DMS153 (cell line): ENCODE measurements at places on chromosomes 2 and 18.

- no peak for DNase-seq
Observed at GRCh38 chr2:118510807-118511206, 336.6 kb downstream of the EN1 start.

GRCh38 chr2:23757686-23758433, 169.1 kb downstream of the ATAD2B start:
- DNase-seq = no peak

GRCh38 chr2:240353086-240353798, 82.2 kb upstream of the GPC1 start:
- no peak for DNase-seq

- no peak for DNase-seq
Observed at GRCh38 chr18:25495606-25496005, 143.6 kb upstream of the ZNF521 start.

DNA sequence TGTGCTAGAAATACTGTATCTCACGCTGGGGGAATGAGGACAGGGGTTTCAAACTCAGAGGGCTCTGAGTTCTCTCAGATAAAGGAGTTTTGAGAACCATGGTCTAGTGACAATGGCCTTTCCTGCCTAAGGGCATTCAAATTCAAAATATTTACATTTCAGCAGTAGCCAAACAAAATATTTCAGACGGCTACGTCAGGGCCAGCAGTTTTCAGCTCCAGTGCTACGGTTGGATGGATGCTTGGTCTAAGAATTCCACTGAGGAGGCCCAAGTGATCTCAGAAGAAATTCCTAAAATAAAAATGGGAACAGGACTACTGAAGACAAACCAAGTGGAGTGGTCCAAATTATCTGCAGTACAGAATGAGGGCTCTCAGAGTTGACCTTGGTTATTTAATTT, 41.1 kb upstream of the SCG2 start:
- no peak for DNase-seq

DNA sequence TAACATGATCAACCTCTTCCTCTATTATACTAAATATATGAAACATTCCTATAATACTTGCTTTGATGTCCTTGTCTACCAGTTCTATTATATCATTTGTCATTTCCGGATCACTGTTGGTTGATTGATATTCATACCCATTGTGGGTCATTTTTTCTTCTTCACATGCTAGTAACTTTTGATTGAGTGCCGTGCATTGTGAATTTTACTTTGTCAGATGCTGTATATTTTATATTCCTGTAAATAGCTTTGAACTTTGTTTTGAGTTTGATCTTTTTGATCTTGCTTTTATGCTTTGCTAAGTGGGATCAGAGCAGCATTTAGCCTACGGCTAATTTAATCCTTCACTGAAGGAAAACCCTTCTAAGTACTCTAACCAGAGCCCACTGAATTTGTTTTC, 168.9 kb upstream of the RAB6C start:
- no peak for DNase-seq

- no peak for DNase-seq
Observed at GRCh38 chr2:33859176-33859575, 260.1 kb upstream of the FAM98A start.
